Caki2 (cell line): ENCODE measurements at places on chromosomes 1 and 21.

DNA sequence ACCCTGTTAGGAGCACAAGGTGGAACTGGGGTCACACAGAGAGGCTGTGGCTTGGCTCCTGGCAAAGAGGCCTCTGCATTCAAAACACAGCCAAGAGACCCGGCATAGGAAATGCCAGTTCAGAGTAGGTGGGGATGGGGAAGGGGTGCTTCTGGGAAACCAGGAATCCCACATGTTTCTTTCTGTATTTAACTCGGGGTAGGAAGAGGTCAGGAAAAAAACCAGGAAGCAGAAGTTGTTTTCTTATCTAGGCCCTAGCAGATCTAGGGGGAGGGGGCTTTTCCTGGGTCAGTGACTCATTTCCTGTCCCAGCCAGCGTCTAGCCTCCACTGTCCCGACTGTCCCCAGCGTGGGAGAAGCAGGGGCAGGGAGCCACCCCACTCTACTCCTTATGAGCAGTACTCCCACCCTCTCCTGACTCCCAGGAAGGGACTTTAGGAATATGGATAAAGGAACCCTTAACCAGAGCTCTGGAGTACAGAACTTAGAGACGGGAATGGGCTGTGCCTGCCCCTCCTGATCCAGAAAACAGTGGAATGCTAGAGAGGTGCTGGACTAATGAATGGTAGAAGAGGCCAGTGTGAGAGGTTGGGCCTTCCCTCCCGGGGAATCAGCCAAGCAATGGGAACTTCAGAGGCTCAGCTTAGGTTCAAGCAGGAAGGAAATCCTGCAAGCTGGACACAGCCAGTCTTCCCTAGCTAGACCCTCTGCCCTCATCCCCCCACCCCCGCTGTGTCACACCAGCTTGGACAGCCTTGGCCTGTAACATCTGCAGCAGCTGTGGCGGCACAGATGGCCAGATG lies 5.7 kb downstream of the FHL3 start:
- DNase-seq, result no peak

- DNase-seq, result no peak
Measured at GRCh38 chr1:78607944-78608343, 12.3 kb upstream of the IFI44L start.

- no peak for DNase-seq
Measured at GRCh38 chr1:228320394-228320793, 86.2 kb downstream of the TRIM11 start.

- no peak for DNase-seq
Measured at GRCh38 chr1:231188072-231188471, 26.2 kb downstream of the TRIM67 start.

GRCh38 chr1:48939042-48939441 lies 162.4 kb upstream of the BEND5 start:
- no peak for DNase-seq

DNA sequence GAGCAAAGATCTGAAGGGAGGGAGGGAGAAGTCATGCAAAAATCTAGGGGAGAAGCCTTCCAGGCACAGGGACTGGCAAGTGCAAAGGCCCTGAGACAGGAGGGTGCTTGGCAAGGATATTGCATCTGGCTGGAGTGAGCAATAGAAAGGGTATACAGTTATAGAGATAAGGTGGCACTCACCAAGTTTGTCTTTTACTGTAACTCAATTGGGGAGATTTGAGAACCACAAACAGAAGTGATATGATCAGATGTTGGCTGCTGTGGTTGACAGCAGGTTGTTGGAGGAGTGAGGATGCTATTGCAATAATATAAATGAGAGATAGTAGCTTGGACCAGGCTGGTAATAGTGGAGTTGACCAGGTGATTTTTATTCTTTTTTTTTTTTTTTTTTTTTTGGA lies 25.6 kb downstream of the MCOLN3 start:
- DNase-seq, result no peak

GRCh38 chr1:86194491-86195034 lies 38.0 kb upstream of the COL24A1 start:
- DNase-seq, result no peak

GRCh38 chr1:1847061-1847850 lies 43.6 kb downstream of the GNB1 start:
- no peak for DNase-seq

- DNase-seq, result peak; percentile 45
Measured at GRCh38 chr1:112673592-112674439, 643 bp upstream of the MOV10 start.

DNA sequence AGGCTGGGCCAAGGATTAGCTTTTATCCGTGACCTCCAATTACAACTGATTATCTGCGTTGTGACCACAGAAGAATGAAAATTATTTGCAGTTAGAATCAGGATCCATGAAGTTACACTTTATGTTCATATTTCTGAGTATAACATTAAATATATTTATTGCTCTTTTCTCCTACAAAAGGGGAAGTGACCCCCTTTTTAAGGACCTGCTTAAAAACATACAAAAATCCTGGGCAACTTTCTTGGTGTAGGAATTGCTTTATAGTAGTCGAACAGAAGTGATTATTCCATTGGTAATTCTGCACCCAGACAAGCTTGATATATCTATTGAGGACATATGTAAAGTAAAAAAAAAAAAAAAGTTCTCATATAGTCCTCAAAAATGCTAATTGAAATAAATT lies 208.7 kb downstream of the MRPL39 start:
- no peak for DNase-seq

DNA sequence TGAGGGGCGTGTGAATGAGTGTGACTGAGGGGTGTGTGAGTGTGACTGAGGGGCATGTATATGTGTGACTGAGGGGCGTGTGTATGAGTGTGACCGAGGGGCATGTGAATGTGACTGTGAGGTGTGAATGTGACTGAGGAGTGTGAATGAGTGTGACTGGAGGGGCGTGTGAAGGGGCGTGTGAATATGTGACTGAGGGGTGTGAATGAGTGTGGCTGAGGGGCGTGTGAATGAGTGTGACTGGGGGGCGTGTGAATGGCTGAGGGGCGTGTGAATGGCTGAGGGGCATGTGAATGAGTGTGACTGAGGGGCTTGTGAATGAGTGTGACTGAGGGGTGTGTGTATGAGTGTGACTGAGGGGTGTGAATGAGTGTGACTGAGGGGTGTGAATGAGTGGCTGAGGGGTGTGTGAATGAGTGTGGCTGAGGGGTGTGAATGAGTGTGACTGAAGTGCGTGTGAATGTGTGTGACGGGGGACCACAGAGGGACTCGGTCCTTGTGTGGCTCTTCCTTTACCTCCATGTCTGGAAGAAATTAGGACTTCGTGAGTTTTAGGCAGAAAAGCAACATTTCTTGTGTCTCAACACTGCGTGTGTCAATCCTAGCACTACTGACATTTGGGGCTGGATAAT lies 105.8 kb downstream of the GLIS1 start:
- DNase-seq, result no peak

- no peak for DNase-seq
Measured at GRCh38 chr1:209692296-209692695, 12.3 kb upstream of the HSD11B1 start.

GRCh38 chr1:10057343-10057742 lies 24.6 kb downstream of the UBE4B start:
- peak; percentile 52 for DNase-seq

DNA sequence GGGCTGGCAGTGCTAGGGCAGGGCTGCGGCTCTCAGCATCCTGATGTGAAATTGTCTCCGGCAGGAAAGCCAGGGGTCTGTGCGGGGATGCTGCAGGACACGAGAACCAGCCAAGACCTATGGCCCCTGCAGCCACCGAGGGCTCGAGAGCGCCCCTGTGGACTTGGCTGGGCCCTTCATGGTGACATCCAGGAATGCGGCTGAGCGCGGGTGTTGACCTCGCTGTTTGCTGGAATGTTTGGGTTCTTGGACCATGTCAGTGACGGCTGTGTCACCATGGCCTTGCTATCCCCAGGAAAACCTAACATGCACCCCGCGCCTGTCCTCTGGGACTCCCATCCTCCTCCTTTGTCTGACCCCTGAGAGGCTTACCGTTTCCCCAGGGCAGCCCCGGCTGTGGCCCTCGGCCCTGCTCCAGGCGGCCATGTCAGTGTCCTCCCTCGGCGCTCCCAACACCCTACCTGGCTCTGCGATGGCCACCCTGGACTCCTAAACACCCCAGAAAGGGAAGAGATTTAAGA lies 14.3 kb upstream of the C1orf174 start:
- no peak for DNase-seq

- DNase-seq, result no peak
Measured at GRCh38 chr1:33468531-33468930, 3.9 kb upstream of the ZSCAN20 start.

- DNase-seq, result no peak
Measured at GRCh38 chr1:2460996-2461751, 14.9 kb upstream of the PLCH2 start.

DNA sequence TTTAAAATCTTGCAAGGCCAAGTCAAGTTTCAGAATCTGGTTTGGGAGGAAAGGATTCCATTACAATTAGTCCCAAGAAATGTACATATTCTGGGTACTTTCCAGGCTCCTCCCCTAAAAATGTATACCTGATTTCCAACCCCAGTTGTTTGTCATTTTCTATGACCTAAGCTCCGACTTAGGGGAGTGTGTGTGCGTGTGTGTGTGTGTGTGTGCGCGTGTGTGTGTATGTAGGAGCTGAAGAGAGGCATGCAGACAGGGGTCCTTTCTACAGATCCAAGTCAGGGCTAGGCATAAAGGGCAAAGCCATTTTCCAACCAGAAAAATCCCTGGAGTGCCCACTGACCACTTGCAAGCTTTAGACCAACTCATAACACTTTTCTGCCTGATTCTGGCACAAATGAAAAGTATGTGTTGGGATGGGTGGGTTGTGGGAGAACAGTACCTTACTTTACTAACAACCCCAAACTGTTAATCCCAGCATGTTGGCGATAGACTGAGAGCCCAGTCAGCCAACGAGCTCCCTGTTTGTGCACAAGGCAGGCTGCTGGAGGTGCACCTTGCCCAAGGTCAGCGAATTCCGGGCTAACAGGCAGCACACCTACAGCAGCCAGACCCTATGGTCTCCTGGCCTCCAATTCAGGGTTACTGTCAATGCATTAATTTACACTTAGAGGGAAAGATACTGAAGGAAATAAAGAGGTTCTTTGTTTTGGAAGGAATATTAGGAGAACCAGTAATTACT lies 1.7 kb downstream of the TRABD2B start:
- no peak for DNase-seq

- no peak for DNase-seq
Measured at GRCh38 chr1:212107481-212107880, 71.9 kb downstream of the DTL start.

DNA sequence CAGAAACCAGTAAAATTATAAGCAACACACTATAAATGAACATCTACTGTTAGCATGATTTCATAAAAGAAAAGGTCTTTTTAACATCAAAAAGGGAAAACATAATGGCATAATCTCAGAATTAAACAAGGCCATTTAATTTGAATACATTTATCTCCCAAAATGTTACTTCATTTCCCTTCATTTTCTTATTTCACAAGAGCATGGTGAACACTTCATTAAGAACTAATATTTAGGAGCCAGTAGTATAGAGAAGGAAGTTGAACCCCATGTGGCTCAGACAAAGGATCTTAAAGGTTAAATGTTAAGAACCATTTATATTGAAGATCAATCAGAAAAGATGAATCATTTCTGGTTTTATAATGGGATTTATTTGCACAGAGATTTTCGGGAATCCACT lies 981.7 kb downstream of the TTLL7 start:
- DNase-seq, result no peak

DNA sequence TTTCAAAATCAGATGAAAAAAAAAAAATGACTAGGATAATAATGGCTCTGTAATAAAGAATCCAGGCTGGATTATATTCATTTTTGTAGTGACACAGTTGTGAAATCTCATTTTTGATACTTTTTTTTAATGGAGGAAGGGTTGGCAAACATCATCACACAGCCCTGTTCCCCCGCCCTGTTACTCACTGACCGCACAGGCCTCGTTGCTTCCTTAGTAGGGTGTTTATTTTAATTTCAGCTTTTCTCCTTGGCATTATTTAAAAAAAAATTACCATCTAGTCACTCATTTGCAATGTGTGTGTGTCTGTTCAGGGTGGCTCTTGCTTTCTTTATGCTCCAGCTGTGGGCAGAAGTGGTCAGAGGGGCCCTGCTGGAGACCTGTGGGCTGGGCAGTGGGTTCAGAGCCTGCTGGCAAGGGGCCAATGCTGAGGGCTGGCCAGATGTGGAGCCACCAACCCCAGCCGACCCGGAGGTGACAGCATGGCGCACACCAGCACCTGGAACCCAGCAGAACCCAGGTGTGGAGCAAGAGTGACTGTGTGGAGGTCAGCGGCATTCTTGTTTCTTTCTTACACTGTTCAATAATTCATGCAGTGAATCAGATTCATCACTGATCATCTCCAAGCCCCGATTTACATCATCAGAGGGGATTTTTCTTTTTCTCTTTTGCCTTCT lies 44.6 kb downstream of the ZSCAN20 start:
- DNase-seq, result no peak

- DNase-seq, result no peak
Measured at GRCh38 chr1:36481771-36482723, 666 bp downstream of the CSF3R start.

DNA sequence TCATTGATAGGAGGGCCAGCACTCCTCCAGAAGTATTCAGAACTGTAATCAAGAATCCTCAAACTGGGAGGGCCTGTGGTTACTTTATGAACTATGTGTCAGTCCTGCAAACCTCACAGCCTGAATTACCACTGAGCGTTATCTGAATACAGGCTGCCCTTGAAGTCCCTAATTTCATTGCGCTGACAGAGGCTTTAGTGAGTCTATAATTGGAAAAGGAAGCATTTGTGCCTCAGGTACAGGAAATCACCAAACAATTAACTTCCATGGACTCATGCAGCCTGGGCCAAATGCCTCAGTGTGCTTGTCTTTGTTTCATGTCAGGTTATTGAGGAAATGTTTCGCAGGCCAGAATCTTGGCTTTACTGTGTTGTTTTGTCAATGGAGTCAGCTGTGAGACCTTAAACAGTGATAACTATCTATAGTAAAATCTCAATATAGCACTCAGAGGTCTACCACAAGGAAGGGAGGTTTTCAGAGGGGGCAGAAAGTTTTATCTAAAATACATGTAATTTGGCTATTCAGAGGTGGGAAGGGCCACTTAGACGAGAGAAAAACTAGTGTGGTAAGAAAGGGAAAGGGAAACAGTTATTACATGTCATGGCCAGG lies 32.9 kb upstream of the DOCK7 start:
- DNase-seq, result no peak

DNA sequence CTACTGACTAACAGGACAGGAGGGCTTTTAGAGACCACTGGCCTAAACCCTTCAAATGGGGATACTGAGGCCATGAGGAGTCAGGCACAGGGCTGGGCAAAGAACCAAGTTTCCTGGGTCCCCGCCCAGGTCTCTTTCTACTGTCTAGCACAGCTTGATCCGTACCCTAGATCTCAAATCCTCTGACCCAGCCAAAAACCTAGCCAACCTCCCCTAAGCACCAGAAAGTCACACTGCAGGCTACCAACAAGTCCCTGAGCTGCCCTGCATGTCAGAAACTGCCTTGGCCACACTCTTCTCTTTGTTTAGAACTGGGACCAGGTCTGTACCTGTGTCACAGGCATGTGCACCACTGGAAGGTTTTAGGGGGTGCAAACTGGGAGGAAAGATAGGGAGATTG lies 33.6 kb downstream of the AHDC1 start:
- DNase-seq, result no peak

DNA sequence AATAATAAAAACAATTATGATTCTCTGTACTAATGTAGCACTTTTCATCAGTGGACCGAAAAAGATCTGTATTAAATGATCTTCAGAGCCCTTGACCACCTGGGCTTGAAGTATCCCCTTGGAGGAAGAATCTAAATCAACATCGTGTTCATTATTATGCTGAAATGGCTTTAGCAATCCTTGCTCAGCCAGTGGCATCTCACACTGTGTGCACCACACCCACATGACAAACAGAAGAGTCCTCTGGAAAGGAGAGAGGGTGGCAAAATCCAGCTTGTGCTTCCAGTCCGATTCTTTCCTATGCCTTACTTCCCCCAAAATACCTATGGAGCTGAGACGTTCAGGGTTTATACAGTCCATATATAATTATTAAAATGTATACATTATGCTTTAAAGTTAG lies 318.5 kb upstream of the RUNX1 start:
- DNase-seq, result no peak
